ENCODE measurements at places on chromosomes 6 and 20.
A peak's percentile ranks its signal among the peaks of the same experiment; 100 is the strongest.

DNA sequence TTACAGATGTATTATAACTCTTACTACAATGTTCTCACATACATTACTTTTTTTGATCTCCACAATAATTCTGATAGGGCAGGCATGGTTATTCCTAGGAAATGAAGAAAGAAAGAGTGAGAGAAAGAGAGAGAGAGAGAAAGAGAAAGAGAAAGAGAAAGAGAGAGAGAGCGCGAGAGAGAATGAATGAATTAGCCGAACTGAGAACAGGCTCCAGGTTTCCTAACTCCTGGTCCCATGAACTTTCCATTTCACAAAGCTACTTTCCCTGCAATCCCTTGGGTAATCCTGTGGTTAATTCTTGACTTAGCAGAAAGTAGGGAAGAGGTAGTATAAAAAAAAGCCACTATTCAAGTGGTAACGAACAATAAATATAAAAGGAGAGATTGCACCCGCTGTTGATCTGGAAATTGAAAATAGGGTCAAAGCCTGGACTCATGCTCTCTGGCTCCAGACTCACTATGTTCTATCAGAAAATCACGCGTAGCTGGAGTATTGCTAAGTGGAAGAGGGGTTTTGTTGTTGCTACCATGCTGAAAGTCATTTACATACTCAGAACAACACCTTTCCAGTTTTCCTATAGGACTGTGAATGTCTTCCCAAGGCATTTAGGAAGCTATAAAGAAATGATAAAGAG lies 131.2 kb downstream of the CCDC170 start:
- no peak for DNase-seq

DNA sequence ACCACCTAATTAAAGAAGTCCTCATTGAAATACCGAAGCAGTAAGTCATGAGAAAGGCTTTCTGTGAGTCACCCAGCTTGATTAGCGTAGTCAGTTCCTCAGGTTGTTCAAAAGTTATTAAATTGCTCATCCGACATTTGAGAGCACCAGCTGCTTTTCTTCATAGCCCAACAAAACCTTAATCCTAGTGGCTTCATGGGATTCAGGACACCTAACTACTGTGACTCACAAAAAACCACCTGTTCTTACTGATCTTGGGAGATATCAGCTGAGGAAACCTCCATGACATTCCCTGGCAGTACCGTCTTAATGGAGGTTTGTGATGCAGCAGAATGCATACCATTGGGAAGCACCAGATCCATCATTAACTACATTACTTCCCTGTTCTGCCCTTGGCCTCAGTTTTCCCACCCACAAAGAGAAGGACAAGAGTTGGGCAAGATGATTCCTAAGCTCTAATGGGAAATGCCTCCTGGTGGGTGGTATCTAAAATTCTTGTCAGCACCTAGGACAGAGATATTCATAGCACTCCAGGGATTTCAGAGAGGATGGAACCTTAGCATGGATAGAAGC lies 103.8 kb downstream of the KHDC1L start:
- DNase-seq = no peak

DNA sequence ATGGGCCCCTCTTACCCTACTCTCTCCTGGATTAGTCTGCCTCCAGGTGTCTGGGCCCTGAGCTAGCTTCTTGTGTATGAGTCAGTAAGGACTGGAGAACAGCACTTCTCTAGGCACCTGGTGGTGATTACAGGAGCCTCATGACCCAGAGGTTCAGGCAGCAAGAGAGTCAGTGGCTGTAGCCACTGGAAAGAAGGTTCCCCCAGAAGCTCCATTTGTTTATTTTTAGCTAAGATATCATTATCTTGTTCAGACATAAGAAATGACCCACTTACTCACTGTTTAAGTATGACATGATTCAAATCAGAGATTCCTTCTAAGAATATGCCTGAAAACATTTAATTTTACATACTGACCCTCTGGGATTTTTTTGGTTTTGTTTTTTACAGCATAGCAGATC lies 23.6 kb upstream of the SLC4A11 start:
- no peak for DNase-seq

DNA sequence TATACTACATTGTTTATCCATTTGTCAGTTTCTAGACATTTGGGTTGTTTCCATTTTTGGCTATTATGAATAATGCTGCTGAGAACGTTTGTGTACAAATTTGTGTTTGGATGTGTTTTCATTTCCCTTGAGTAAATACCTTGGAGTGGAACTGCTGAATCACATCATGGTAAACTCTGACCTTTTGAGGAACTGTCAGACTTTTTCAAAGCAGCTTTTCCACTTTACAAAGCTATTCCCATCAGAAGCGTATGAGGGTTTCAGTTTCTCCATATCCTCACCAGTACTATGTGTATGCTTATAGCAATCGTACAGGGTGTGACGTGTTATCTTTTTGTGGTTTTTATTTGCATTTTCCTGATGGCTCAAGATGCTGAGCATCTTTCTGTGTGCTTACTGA lies 103.7 kb downstream of the MYO6 start:
- no peak for DNase-seq

DNA sequence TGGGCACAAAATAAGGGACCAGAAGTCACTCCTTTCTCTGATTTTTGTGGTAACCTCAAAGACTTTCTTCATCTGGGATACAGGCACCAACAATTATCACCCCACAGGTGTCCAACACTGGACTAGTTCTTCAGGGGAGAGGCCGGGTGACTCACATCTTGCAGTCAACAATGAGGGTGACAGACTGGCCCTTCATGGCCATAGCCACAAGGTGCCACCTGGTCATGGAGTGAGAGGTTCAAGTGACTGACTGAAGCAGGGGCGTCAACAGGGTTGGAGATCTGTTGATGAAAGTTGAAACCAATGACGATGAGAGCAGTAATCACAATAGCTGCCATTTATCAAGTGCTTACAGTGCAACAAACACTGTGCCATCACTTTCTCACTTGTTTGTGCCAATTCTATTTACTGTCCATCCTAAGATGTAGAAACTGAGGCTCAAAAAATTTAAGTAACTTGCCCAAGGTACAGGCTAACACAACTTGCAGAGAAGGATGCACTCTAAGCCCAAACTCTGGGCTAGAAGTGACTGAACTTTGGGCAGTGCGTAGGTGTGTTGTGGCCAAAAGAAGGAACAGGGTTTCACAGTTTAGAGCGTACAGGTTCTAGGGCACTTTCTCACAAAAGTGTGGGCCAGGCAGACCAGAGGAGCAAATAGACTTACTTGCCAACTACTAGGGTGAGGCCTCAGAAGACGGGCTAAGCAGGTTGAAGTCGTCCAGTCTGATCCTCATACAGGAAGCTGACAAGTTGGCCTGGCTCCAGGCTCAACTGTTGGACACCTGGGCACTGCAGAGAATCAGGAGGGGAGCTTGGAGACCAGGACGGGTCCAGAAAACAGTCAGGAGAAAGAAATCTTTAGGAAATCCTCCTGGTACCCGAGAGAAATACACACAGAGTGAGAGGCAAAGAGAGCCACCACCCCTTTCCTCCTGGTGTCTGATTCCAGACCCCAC lies 30.4 kb downstream of the HLA-DPB1 start:
- no peak for DNase-seq

- no peak for DNase-seq
These were observed 67.1 kb downstream of the FYN start for GRCh38 chr6:111806165-111806547.

DNA sequence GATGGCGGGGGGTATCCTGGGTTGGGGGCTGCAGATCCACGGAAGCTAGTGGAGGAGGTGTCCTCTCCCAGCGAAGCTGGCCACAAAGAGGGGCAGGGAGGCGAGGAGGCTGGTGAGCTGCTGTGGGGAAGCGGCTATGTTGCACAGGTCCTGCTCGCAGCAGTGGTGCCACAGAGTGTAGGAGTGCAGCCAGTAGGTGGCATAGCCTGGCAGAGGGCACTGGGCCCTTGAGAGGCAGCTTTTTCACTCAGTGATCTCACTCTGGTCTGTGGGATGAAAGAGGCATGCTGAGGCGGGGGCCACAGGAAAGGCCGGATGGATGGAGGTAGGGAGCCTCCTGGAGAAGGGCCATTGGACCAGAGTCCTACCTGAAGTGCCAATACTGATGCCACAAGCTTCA lies 2.9 kb upstream of the LY6G6D start:
- no peak for DNase-seq

- DNase-seq = no peak
These were observed 19.8 kb downstream of the HLA-E start for GRCh38 chr6:30508890-30509736.

DNA sequence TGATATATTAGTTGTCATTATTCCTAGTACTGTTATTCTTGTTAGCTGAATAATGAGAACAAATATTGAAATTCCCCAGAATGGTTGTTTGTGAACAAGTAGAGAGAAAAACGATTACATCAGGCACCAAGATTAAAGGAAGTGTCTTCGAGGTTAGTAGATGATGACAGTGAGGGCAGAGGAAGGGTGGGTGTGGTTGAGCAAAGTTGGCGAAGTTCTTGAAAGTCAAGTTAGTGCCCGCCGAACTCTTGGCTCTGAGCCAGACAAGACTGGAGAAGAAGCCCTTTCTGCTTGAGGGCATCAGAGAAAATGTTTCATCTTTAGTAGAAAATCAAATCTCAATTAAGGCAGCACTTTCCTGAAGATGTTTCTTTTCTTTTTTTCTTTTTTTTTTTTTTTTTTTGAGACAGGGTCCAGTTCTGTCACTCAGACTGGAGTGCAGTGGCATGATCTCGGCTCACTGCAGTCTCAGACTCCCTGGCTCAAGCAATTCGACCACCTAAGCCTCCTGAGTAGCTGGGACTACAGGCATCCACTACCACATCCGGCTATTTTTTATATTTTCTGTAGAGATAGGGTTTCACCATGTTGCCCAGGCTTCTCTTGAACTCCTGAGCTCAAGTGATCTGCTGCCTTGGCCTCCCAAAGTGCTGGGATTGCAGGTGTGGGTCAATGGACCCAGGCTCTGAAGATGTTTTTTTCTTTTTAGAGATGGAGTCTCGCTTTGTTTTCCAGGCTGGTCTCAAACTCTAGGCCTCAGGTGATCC lies 77.1 kb downstream of the SGK1 start:
- DNase-seq = no peak

DNA sequence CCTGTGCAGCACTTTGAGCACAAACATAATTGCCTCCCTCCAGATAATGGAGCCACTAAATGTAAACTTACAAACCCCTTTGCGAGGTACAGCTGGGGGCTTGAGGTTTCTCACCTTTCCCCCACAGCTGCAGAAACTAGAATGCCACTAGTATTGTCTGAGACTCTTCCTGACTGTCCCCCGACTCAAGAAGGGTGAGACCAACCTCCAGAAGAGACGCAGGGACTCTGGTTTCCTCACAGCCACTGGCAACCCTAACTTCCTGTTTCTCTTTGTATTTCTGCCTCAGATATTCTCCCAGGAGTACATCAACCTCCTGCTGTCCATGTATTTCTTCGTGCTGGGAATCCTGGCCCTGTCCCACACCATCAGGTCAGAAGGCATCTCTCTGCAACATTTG lies 23.6 kb downstream of the HM13 start:
- DNase-seq = no peak

- DNase-seq = peak; percentile 53
These were observed 30.4 kb downstream of the SLC2A4RG start for GRCh38 chr20:63769891-63770474.

GRCh38 chr6:48881551-48881950 lies 581.5 kb downstream of the MMUT start:
- DNase-seq = no peak

- DNase-seq = no peak
These were observed 19.1 kb upstream of the MYLIP start for GRCh38 chr6:16109659-16110305.
